ENCODE measurements at places on chromosomes 5 and 9.
A peak's percentile ranks its signal among the peaks of the same experiment; 100 is the strongest.

DNA sequence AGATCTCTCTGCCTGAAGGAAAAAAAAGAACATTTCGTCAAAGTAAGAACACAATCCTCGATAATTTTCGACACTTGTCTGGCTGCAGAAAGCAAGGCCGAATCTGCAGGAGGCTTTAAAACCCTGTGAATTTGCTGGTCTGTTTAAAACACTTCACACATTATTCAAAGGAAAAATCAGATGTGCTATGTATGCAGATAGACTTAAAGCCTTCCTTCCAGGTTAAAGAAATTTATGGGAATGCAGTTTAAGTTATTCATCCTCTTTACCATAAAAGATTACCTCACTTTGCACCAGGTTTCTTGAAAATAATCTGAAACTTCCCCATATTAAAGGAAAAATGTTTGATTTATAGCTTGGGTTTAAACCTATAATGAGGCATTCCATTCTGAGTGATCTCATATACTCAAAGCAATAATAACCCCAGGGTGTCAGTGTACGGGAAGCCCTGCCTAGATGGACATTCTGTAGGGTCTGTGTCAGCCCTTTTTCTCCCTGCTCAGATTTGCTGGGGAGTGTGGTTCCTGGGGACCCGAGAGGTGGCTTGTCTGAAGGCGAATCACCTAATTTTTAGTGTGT lies 323.5 kb upstream of the SLC24A2 start:
- DNase-seq, result no peak

GRCh38 chr5:13217636-13218035 lies 726.9 kb downstream of the DNAH5 start:
- no peak for DNase-seq

DNA sequence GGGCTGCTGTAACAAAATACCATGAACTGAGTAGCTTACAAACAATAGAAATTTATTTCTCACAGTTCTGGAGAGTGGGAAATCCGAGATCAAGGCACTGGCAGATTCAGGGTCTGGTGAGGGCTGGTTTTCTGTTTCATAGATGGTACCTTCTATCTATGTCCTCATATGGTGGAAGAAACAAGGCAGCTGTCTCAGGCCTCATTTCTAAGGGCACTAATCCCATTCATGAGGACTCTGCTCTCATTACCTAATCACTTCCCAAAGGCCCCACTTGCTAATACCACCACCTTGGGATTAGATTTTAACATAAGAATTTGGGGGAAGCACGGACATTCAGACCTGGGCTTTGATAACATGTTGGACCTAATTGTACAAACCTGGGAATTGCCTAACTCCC lies 13.5 kb downstream of the RFESD start:
- DNase-seq, result no peak

GRCh38 chr5:154397652-154398406 lies 48.0 kb upstream of the SAP30L start:
- peak; percentile 65 for DNase-seq

- DNase-seq, result no peak
These were observed 23.9 kb downstream of the ISOC1 start for GRCh38 chr5:129118405-129118804.

DNA sequence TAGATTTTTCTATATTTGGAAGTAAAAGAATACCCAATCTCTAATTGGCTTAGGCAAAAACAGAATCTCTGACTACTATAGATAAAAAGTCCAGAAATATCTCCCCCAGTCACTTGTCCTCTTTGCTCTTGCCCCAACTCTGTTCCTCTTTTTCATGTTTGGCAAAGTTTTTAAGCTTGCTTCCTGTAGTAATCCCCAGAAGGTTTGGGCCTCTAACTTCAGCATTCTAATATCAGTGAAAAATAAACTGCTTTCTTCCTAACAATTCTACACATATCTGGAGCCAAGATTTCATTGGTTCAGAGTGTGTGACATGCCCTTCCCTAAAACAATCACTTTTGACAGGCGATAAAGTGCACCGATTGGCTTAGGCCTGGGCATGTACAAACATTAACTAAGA lies 1680.3 kb downstream of the MAT2B start:
- no peak for DNase-seq

- DNase-seq, result no peak
These were observed 78.0 kb downstream of the WNK2 start for GRCh38 chr9:93261735-93262523.

DNA sequence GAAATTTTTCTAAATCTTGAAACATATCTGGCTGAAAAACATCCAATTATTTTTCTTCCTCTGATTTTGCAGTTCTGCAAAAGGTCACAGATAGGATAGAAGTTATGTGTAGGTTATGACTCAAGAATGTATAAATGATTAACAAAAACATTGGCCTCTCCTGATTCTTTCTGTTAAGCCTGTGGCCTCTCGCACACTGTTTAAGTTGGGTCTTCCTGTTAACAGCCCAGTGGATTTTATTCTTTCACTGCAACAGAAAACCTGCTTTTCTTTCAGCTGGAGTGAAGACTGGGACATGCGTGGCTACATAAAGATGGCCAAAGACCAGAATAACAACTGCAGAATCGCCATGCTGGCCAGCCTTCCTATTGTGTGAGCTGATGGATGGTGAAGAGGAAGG lies 17.1 kb upstream of the SPATA31E1 start:
- no peak for DNase-seq
